ENCODE measurements at places on chromosomes 7 and 10. TPM values are rescaled to one million over a fixed set of nuclear protein-coding genes. Genes with fewer than 3 reads are reported as not detected.

The NRF1 gene
- total RNA-seq: 7.7 TPM

The HTR7 gene
- 3.3 TPM for total RNA-seq

The LRRC61 gene
- total RNA-seq: 0.69 TPM

The GSTO1 gene
- 131 TPM for total RNA-seq
